ENCODE measurements at places on chromosomes 7 and 10.

- DNase-seq: no peak
Observed at GRCh38 chr10:86817246-86817645, 60.8 kb downstream of the BMPR1A start.

DNA sequence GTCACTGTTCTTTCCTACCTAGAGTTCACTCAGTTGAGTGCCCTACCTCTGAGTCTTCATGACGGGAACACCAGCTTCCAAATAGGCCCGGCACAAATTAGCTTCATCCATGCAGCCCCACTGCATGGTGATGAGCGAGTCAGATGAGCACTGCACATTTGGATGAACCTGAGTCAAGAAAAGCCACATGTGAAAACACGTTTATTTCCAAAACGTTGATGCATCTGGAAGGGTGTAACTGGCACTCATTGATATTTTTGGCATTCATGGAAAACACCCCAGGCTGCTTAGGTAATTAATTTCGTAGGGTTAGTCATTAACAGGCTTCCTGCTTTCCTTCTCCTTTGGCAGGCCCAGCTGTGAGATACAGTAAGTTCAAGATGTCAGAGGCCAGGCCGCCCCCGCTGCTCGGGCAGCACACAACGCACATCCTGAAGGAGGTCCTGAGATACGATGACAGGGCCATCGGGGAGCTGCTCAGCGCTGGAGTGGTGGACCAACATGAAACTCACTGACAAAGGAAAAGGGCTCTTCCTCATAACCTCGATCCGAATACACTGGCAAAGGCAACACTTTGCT, 725.2 kb downstream of the SUGCT start:
- no peak for DNase-seq

GRCh38 chr10:121845044-121845784, 82.6 kb downstream of the ATE1 start:
- no peak for DNase-seq

- DNase-seq: no peak
Observed at GRCh38 chr7:159192725-159193453, 48.2 kb upstream of the VIPR2 start.

DNA sequence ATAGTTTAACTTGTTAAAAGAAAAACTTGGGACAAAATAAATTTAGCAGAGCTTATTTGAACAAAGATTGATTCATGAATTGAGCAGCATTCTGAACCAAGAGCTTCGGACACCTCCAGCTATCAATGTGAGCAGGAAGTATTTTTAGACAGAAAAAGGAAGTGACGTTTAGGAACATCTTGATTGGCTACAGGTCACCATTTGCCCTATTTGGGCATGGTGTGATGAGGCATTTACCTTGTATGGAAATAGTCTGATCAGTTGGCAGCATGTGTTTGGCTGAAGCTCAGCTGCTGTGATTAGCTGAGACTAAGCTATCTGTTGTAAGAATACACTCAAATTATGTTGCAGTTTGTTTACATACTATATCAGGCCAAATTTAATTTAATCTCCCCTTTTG, 185.1 kb downstream of the ATRNL1 start:
- no peak for DNase-seq

- DNase-seq: peak; percentile 86
Observed at GRCh38 chr10:123994417-123995081, 98.8 kb downstream of the CHST15 start.

DNA sequence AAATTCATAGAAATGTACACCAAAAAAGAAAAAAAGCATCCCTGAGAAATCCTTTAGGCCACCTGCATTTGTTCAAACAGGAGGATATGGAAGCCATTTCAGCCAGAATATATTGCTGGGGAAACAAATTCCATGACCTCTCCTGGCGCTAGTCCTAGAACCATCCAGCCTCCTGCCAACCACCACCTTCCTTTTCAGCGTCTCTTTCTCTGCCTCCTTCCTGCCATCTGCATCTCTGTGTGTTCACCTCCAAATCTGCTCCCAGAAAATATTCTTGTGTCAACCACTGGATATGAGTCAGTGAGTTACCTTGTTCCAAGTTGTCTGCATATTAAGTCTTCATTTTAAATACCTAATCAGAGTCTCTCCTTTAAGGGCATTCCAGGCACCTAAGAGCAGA, 50.6 kb upstream of the NPY start:
- no peak for DNase-seq

GRCh38 chr7:86972072-86972471, 87.4 kb downstream of the ELAPOR2 start:
- DNase-seq: no peak

DNA sequence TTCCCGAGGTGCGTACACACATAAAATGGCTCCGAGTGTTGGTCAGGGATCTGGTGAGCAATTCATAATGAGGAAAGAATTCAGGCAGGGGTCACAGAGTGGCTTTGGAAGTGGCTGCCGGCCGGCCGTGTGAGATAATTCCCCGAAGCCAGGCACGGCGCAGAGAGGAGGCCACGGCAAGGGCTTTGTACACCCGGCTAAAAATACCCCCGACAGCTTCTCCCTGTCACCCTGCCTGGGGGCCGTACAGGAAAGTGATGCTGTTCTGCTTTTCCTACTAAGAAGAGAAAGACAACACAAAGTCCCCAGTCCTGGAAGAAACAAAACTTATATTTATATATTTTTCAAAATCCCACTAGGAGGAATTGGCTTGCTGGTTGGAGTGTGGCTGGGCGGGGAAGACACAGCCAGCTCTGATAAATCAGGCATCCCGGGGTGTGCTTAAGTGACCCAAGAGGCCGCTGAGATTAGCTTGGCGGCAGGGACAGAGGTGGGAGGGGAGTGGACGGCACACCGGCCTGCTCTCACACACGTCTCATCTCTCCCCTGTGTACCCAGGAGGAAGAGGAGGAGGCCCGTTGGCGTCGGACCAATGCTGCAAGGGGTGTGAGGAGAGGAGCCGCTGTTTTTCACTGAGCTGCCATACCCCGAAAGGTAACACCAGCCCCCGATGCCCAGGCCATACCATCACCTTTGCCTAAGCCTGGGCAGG, 70.5 kb downstream of the ZMIZ1 start:
- DNase-seq: peak; percentile 98

GRCh38 chr7:107304636-107305035, 135.8 kb downstream of the HBP1 start:
- no peak for DNase-seq

DNA sequence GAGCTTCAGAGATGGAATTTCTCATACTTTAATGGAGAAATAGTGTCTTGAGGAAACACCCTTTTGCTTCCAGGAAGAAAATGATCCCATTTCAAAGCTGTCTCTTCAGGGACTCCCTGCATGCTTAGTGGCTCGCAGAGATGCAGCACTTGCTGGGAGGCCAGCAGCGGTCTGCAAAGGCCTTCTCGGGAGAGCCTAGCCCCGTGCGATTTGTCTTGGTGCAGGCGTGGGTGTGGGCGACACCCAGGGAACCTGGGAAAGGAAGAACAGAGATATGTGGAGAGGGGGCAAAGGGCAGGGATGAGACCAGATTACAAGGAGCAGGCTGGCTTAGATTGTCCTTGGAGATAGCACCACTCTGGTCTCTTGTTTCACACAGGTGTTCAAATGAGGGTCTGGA, 352.3 kb upstream of the PODXL start:
- DNase-seq: no peak

GRCh38 chr7:11252011-11252607, 278.4 kb downstream of the PHF14 start:
- no peak for DNase-seq

GRCh38 chr7:142432377-142432776, 174.5 kb upstream of the PRSS58 start:
- DNase-seq: no peak

DNA sequence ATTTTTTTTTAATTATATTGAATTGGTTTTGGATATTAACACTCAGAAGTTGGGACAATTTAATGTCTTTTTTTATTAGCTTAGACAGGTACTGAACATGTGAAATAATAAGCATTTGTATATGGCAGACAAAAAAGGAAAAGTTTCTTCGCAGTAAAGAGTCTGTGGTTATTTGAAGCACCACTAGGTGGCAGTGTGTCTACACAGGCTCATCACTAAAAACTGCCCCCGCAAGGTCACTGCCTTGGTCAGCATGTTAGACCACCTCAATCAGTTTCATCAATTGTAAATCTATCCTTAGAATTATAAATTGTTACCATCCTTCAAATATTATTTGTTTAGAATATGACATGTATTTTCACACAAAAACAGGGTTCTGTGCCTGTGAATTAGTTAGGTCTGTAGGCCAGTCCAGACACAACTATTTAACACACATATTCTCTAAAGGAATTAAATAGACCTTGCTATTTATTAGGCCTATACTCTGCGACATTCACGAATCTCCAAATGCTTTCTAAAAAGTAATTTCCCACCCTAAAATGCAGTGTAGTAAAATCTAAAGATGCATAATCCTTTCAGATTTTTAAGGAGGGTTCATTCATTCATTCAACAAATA, 17.0 kb downstream of the PNLIPRP3 start:
- peak; percentile 42 for DNase-seq

DNA sequence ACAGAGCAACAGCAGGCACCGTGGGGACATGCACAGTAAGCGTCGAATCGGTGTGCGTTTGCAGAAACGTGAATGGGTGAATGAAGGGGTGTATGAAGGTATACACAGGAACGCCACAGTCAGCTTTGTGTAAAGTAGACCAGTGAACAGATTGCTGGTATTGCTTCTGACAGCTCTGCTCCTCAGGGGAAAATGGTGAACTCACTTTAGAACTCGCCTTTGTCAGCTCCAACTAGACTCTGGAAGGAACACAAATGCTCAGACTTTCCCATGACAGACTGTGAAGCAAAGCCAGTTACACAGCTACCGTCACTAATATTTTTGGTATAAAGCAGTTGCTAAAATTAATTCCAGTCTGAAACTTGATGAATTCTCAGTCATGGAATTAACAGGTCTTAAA, 78.9 kb downstream of the CUX1 start:
- no peak for DNase-seq

- DNase-seq: no peak
Observed at GRCh38 chr7:108424013-108424412, 32.2 kb downstream of the NRCAM start.

- DNase-seq: no peak
Observed at GRCh38 chr7:49773936-49774458, 559 bp downstream of the VWC2 start.

DNA sequence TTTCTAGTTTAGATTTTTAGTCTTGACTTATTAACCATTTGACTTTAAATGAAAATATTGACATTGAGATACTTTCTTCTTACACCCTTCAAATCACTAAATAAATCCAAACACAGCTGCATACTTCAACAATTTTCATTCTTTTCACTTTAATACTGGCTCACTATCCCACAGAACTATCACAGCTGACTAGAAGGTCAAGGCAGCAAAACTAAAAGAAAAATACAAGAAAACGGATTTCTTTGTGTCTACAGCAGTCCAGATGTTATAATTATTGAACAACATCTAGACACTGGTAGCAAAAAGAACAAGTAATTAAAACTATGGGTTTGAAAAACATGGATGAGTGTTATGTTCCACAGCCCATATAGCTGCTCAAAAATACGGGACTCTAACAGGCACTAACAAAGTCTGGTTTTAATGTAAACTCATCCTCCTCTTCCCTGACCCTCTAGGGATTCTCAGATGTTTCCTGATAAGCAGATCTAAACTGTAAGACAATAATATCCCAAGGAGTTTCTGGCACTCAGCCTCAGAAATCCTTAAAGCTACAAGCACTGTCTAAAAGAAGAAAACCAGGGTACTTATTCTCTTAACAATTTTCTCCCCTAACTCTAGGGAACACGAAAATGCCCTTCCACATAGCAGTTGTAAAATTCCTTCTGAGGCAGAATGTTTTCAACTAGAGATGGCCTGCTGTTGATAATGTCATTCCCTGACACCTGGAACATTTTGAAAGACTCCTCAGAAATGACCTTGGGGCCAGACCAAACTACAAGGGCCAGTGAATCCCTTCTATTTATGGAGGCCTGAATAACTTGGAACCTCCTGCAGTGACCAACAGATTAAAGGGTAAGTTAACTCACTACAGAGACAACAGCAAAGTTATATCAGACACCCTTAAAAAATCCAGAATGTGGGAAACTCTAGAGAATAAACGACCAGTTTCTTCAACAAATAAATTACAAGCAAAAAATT, 12.8 kb downstream of the DNMBP start:
- peak; percentile 80 for DNase-seq

DNA sequence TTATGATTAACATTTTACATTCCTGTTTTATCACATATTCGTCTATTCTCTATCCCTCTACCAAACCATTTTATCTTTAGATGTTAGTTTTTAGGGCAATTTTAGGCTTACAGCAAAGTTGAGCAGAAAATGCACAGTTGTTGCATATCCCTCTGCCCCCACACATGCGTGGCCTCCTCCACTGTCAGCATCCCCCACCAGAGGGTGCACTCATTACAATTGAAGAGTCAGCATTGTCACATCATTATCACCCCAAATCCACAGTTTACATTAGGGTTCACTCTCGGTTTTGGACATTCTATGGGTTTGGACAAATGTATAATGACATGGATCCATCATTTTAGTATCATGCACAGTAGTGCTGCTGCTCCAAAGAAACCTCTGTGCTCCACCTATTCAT, 86.4 kb downstream of the WDR37 start:
- DNase-seq: no peak

- DNase-seq: no peak
Observed at GRCh38 chr10:29788113-29788512, 153.3 kb upstream of the SVIL start.

DNA sequence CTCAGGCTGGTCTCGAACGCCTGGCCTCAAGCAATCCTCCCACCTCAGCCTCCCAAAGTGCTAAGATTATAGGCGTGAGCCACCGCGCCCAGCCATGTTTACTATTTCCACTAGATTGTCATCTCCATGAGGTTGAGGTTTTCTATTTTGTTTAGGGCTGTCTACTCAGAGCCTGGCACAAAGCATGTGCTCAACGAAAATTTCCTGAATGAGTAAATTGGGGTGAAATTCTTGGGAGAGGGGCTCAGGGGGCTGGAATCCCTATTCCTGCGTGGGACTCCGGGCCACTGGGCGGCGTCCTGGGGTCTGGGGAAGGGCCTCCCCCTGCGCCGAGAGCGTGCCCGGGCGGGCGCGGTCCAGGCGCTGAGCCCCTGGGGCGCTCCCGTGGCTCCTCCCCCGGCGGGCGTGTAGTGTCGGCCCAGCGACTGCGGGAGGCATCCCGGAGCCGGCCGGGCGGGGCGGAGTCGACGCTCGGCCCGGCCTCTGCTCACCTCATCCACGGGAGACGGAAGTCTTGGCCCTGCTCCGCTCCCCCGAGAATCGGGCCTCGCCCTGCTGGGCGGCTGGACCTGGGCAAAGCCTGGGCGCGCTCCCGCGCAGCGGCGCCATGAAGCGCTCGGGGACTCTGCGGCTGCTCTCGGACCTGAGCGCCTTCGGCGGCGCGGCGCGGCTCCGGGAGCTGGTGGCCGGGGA, at the start of gene HPS6:
TSS of gene HPS6 (plus strand) at position 482 of the 693 bp plus-strand sequence. CDS start at position 608, 126 bp downstream.
- peak; percentile 93 for DNase-seq

DNA sequence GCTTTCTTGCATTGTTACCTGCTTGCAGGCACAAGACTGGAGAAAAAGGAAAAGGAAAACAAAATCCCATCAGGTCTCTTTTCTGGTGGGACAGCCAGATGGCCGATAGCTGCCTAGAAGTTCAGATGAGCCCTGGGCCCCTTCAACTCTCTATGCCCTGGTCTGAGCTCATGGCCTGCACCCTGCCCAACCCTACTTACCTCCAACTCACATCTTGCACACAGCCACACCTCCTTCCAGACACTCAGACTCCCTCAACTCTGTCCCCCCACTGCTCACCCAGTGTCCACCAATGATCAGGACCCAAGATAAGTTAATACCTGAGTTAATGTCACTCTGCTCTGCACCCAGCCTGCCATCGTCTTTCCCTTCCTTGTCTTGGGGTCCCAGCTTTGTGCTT, 10.9 kb downstream of the RBP3 start:
- DNase-seq: no peak

Measured in EH (cell line).